NCI-H69 (cell line): ENCODE measurements at places on chromosomes 3 and 15.

GRCh38 chr3:14792691-14793121 is 26.1 kb upstream of the FGD5 start:
- DNase-seq = no peak

DNA sequence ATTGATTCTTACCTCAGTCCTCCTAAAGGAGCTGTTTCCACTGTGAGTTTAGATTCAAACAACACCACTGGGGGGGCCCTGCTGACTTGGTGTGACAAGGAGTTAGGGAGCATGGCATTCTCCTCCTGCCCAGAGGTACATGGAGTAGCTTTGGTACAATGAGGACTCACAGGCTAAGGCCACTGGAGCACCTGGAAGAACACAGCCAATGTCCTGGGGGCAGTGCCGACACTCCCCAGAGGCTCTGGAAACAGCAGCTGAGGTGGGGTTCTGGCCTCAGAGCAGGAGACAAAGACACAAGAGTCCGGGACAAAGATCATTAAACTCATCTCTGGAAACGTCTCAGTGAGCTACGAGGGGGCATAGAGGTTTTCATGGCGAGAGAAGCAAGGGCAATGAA is 69.7 kb upstream of the POMGNT2 start:
- no peak for DNase-seq

GRCh38 chr15:66251065-66251789 is 2.3 kb downstream of the MEGF11 start:
- peak; percentile 54 for DNase-seq

GRCh38 chr3:130548356-130548755 is 31.4 kb downstream of the COL6A6 start:
- DNase-seq = no peak

DNA sequence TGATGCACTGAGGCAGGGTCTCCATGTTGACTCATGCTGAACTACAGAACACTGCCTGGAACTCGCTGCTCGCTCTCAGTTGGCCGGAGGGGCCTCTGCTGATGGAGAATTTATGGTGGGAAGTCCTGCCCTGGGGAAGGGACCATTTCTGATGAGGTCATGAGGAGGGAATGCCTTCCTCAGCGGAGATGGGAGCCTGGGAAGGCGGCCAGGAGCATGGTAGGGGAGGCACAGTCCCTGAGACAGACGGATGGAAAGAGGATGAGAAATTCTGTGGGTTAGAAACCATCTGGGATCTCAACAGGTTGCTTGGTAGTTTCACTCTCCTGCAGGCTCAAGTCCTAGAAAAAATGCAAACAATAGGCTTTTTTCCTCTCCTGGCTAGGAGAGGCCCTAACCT is 56.8 kb upstream of the TPM1 start:
- DNase-seq = no peak

- no peak for DNase-seq
Measured at GRCh38 chr3:145604851-145605250, 556.1 kb downstream of the PLOD2 start.

GRCh38 chr3:23800731-23801130 is 5.0 kb upstream of the UBE2E1 start:
- peak; percentile 25 for DNase-seq

DNA sequence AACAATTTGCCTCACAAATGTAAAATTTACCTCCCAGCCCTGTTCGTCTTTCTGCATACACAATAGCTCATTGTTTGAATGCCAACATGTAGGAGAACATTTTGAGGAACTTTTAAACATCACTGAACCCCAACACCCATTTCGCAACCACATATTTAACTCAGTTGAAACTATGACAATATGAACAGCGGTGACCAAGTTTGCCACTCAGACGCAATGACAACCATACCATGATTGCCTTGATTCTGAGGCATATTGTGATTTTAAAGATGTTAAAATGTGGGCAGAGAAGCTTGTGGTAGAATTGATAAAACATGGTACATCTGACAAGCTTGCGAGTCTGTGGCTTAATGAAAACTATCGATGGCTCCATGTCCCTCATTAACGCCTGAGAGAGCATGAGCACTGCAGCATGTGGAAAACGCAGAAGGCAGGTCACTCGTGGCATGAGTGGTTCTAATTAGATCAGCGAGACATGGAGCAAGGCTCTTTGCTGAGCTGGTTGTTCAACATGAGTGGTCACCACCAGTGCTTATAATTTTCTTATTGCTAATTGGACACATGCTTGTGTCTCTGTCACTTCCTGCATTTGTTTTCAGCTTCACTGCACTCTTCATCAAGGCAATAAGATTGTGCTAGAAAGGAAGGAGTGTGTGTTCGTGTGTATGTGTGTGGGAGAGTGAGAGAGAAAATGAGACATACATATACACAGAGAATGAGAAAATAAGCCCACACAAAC is 116.8 kb downstream of the CHST2 start:
- DNase-seq = no peak

DNA sequence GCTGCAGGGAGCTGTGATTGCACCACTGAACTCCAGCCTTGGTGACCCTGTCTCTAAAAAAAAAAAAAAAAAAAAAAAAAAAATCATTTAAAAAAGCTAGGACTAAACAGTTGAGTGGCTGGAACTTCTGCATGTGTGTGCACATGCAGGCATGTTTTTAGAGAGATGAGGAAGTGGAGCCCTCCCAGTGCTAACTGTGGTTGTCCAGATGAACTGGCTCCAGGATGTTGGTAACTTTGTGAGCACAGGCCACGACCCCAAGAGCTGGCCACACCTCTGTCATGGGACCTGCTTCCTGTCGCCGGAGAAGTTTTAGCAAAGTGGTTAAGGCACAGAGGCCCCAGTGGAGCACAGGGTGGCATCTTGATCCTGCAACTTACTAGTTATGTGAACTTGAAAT is 27.0 kb downstream of the CHCHD6 start:
- no peak for DNase-seq
